ENCODE measurements at places on chromosomes 13 and 19.

DNA sequence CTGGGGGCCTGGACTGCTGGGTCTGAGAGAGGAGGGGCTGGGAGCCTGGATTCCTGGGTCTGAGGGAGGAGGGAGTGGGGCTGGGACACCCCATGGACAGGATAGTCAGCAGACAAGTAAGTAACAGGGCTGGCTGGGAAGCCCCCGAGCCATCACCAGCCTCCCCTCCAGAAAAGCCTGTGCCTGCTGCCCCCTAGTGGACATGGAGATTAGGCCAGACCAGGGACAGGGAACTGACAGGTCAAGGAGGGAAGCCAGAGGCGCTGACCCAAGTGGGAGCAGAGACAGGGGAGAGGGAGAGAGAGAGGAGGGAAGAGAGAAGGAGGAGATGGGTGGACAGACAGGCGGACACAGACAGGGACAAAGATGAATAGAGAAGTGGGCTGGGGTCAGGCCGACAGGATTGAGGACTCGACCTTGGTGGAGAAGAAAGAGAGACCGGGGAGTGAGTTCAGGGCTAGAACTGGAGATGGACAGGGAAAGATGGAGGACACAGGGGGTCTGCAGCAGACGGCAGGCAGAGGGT is 6.7 kb upstream of the ERFL start:
- DNase-seq: peak; percentile 92

DNA sequence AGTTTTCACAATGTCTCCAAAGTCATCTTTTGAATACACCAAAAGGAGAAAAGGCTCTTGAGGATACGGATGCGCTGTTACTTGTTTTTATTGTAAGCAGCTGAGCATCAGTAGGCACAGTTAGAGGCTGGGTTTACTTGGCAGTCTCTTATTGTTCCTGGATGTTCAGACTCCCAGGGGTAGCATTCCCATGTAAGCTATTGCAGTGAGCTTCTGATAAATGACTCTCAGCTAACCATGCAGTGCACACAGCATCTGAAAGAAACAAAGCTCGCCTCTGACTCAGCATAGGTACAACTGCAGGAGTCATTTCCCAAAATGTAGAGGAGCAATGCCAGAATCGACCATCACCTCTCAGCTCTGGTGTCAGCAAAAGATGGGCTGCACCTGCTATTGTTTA is 84.8 kb downstream of the DCT start:
- DNase-seq: no peak

- DNase-seq: no peak
Observed at GRCh38 chr19:3161453-3161852, 17.1 kb upstream of the S1PR4 start.

- DNase-seq: peak; percentile 42
Observed at GRCh38 chr19:35059006-35059798, 17.7 kb downstream of the HPN start.

Measured in GM23338 (cell line).